ENCODE measurements at places on chromosomes 11 and 22. TPM values are rescaled to one million over a fixed set of nuclear protein-coding genes. Genes with fewer than 3 reads are reported as not detected.

The OR4D5 gene
- not detected for polyA plus RNA-seq

The SLCO2B1 gene
- polyA plus RNA-seq, result 18.2 TPM

The SLC2A11 gene
- 14.3 TPM for polyA plus RNA-seq

The SYCE3 gene
- polyA plus RNA-seq, result 183 TPM

The TNNI2 gene
- 8.6 TPM for polyA plus RNA-seq

The RNF214 gene
- 44.9 TPM for polyA plus RNA-seq

The MS4A15 gene
- 0.82 TPM for polyA plus RNA-seq

The KCNA4 gene
- 0.73 TPM for polyA plus RNA-seq

The ENTHD1 gene
- polyA plus RNA-seq, result 21.1 TPM

The CDC42BPG gene
- 5.3 TPM for polyA plus RNA-seq

The TREH gene
- polyA plus RNA-seq, result 4.0 TPM

The SLC25A1 gene
- 56.0 TPM for polyA plus RNA-seq

The SPDYC gene
- polyA plus RNA-seq, result 0.80 TPM

The TEX12 gene
- polyA plus RNA-seq, result 21.8 TPM

The FAT3 gene
- polyA plus RNA-seq, result 2.5 TPM

The ASCL2 gene
- polyA plus RNA-seq, result 1.3 TPM

The IL17REL gene
- 0.30 TPM for polyA plus RNA-seq

The PLEKHA7 gene
- 33.0 TPM for polyA plus RNA-seq

The GALNT18 gene
- polyA plus RNA-seq, result 39.2 TPM

The IGLL5 gene
- 9.8 TPM for polyA plus RNA-seq

The KRTAP5-10 gene
- polyA plus RNA-seq, result 0.28 TPM

The HORMAD2 gene
- 45.2 TPM for polyA plus RNA-seq

The CASP12 gene
- not detected for polyA plus RNA-seq

The ANGPTL5 gene
- polyA plus RNA-seq, result 0.74 TPM

The C22orf42 gene
- polyA plus RNA-seq, result 13.3 TPM

The HIPK3 gene
- polyA plus RNA-seq, result 47.6 TPM

The RTN4R gene
- polyA plus RNA-seq, result 2.1 TPM

The GAL3ST1 gene
- polyA plus RNA-seq, result 4.2 TPM

The BACE1 gene
- polyA plus RNA-seq, result 50.4 TPM

Data from testis (tissue), 5 donors.